ENCODE measurements at places on chromosomes 6 and 20.
A peak's percentile ranks its signal among the peaks of the same experiment; 100 is the strongest.

- DNase-seq, result no peak
Observed at GRCh38 chr6:163149279-163149848, 265.2 kb upstream of the QKI start.

- no peak for DNase-seq
Observed at GRCh38 chr6:83463886-83464285, 33.0 kb upstream of the ME1 start.

- no peak for DNase-seq
Observed at GRCh38 chr6:2659882-2660281, 90.8 kb downstream of the MYLK4 start.

DNA sequence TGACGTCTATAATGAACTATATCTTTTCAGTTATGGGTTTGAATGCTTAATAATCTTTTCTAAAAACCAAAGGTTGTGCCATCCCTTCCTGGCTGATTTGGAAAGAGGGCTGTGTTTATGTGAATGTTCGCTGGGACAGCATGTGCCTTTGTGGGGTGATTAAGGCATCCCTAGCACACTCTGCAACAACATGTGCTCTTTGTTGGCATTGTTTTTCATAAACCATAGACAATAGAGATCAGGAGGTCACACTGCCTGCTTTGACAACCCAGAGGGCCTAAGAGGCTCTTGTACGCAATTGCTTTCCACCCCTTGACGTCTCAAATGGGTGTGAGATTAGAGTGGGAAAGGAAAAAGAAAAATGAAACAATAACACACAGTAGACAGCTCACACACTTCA, 116.0 kb downstream of the LRRC1 start:
- DNase-seq, result no peak

DNA sequence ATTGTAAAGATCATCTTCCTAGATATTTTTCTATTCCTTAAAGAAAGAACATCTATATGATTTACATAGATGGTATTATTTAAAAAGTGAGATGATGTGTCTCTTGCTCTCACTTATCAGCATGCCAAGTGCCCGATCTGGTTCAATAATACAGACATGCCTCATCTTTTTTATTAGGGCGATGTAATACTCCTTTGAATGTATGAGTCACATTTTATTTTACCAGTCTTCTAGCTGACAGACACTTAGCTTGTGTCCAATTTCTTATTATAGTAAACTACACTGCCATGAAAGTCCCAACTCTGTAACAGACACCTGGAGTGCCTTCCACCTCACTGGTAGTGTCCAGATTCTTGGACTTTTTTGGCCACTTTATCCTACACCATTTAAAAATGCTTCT, 586.6 kb upstream of the BTBD3 start:
- DNase-seq, result no peak

DNA sequence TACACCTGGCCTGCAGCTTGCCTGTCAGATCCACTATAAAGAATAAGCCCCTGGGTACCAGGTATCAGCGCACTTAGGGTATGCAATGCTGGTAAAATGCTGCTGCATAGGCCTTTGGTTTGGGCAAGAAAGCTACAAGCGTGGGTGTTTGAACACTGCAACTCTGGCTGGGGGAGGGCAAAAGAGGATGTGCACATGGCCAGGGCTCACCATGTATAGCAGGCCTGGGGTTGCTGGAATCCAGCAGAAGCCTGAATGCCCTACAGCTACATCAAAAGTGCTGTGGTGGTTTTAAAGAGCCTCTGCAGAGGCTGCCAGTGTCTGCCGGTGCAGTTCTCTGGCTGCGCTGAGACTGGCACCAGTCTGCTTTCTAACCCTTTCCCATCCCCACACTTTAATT, 51.7 kb downstream of the UQCC1 start:
- no peak for DNase-seq

DNA sequence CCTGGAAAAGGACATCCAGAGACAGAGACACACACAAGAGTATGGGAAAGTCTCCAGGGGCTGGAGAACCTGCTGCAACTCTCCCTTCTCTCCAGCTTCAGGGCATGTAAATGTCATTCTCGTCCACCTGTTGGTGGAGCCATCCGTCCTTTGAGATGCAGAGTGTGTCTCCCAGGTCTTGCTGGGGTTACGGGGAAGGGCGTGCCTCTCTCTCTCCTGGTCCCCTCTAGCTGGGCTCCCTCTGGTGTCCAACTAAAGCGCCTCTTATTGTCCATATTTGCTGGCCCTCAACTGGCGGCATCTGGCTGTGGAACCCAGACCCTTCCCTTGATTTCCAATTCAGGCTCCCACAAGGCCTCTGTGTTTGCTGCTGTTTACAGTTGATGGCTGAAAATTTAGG, 244.1 kb downstream of the BMP7 start:
- DNase-seq, result no peak

- no peak for DNase-seq
Observed at GRCh38 chr6:92767101-92767500, 652.3 kb downstream of the EPHA7 start.

GRCh38 chr6:80165143-80165542, 58.7 kb downstream of the BCKDHB start:
- no peak for DNase-seq

DNA sequence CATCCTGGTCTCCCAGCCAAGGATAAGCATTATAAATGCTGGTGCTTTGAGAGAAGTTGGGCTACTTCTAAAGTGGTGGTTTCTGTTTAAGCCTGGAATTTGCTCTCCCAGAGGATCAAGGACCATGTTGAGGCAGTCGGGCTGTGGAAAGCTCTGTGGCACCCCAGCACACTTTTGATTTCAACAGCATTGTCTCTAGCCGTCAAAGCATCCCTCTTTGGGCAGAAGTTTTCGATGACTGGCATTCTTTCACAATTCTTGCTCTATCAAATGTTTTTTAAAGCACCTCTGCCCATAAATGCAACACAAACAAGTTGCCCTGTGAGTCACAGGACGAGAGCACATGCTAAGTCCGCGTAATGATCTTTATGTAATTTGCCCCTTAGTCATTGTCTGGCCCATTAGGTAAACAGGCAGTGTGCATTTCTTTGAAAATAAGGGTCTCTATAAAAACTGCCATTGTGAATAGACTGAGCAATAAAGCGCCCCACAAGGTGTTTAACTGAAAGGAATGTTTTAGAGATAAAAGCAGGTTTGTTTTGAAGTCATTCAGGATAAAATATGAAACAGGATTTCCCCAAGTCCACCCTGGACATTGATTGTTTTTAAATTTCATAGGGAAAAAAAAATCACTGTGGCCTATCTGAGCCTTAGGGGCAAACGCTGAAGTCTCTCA, 44.7 kb upstream of the FOXQ1 start:
- DNase-seq, result no peak

DNA sequence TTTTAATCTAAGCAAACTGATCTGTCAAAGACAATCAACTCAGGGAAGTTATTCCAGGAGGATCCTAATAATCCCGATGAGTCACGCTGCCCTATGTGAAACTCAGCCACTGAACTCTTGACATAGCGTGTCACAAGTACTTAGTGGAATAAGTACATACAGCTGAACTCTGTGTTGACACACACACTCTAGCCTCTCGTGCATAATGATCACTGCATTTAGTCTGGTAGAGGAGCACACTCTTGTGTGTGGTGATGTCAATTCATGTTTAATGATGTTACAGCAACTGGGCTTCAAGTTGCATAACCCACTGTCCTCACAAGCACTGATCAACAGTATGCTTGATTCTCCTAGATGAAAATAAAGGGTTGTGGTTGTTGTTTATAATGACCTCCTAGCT, 148.3 kb downstream of the HACE1 start:
- no peak for DNase-seq

DNA sequence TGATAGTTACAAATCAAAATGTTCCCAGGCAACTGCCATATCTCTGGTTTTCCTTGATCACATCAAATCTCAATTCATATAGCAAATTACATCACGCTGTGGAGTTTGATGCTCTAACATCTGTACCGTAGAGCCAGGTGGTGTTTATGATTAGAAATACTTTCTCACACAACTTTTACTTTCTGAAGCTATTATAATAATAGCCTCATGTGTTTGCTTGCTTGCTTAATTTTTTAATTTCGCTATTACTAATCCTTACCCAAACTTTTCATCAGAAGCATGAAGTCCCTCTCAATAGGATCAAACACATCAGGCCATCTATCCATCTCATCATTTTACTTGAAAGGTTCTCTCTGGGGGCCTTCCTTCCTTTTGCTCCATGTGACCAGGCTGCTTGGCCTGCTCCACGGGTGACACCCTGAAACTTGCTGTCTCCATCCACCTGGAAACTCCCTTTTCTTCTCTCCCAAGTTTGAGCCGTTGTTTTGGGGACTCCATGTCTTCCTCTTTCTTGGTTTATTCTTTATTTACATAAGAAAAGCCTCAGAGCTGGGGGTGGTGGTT, 75.4 kb downstream of the ADAT2 start:
- no peak for DNase-seq

- no peak for DNase-seq
Observed at GRCh38 chr20:33733654-33734576, 2.1 kb downstream of the ZNF341 start.

- DNase-seq, result no peak
Observed at GRCh38 chr6:111199935-111200334, 112.6 kb downstream of the SLC16A10 start.

GRCh38 chr6:40807484-40807883, 220.3 kb upstream of the LRFN2 start:
- DNase-seq, result no peak

DNA sequence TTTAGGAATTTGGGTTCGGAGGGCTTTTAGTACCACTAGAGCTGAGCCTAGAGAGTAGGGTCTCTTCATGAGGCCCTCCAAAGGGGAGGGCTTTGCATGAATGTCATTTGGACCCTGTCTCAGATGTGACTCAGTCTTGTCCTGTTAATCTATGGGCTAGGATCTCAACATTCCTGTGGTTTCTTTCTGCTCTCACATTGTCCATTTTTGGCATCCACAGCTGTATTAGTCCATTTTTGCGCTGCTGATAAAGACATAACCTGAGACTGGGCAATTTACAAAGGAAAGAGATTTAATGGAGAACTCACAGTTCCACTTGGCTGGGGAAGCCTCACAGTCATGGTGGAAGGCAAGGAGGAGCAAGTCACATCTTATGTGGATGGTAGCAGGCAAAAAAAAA, 61.0 kb downstream of the CRYBG1 start:
- DNase-seq, result no peak

DNA sequence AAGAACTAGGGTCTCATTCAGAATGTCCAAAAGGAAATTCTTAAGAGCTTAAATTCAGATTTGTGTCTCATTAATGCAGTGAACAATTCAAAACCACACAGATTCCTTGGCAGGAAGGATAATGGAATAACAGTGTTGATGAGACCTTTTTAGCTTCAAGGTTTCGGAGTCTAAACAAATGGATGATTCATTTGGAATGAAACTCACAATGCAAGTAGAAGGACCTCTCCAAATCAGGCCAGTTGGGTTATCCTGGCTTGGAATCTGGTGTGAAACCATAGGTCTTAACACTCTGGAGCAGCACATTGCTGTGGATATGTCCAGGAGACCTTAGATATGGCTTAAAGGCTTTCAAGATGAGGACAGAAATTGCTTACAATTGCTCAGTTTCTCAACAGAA, 44.9 kb downstream of the KCTD20 start:
- DNase-seq, result no peak

- peak; percentile 13 for DNase-seq
Observed at GRCh38 chr6:142746524-142746923, 198.5 kb downstream of the HIVEP2 start.

DNA sequence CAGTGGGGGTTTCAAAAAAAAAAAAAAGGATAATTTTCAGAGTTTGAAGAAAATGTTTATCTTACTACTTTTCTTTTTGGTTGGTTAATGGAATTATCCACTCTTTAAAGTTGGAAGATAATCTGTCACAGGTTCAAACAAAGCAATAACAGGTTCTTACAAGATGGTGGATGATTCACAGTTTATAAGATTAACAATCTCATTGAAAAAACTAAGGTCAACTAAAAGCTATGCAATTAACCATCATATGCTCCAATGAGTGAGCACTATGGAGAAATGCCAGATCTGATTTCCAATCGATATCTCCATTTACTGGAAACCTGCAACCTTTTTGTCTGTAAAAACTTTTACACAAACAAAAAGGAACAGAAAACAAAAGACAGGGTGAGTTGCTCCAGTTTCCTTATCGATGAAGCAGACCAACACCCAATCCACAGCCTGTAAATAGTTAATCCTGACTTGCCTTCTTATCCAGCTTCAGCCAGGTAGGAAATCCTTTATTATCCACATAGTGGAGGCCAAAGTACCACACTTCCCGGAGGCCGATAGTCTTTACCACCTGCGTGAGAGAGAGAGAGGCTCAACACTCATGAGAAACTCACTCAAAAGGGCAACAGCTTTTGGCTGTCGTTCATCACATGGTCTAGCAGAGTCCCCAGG, 32.4 kb downstream of the EZR start:
- DNase-seq, result no peak

DNA sequence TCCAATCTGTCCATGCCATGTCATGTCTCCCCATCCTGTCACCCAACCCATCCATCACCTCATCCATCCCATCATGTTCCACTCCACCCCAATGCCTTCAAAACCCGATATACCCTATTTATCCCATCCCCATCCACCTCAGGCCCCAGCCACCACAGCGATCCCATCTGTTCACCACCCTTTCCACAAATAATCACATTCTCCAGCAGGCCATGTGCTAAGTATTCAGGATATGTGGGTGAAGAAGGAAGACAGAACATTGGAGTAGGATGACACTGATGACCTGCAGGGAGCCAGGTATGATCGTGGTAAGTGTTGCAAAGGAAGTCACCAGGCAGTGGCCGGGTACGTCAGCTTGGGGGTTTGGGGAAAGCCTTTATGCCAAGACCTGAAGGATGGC, 48.8 kb downstream of the NPEPL1 start:
- no peak for DNase-seq

GRCh38 chr20:40986774-40987173, 41.8 kb upstream of the TOP1 start:
- no peak for DNase-seq

DNA sequence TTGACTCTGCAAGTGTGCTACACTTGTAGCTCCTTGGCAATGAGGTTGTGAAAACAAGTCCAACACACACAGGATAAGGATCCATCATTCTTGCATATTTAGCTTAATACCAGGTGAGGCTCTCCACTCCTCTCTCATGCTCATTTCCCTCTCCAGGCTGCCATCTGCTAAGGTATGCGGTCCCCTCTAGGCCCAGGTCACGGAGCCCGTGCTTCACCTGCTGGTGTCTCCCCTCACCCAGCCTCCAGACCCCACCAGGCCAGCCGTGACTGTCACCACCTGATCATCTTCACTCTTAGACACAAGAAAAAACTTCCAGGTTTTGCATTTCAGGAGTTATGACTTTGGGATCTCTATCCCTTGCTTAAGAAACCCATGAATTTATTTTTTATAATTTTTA, 14.2 kb upstream of the NCR2 start:
- no peak for DNase-seq

GRCh38 chr6:36642913-36643817, 35.3 kb upstream of the CDKN1A start:
- DNase-seq, result no peak

GRCh38 chr6:4916954-4917561, 86.8 kb downstream of the RPP40 start:
- no peak for DNase-seq

DNA sequence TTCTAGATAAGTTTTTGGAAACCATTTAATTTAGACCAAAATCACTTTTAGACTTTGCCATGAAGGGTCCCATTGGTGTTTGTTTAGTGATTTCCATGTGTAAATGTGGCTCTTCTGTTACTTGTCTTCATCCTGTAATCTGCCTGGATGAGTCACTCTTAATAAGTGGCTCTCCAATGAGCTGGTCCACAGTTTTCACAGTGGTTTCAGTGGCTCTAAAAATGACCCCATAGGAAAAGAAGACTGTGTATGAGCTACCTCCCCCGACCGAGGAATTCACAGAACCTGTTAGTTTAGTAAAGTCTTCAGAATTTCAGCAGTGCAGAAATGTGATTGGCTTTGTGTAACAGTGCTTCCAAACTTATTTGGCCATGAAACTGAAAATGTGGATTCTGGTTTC, 492.0 kb upstream of the MARCKS start:
- DNase-seq, result no peak
